Stimulated activated CD8-positive, alpha-beta memory T cell treated with anti-CD3 and anti-CD28 coated beads, Interleukin-7, amount 100 ng/mL, for 1 hour (primary cell): ENCODE measurements at places on chromosomes 6 and 20.

DNA sequence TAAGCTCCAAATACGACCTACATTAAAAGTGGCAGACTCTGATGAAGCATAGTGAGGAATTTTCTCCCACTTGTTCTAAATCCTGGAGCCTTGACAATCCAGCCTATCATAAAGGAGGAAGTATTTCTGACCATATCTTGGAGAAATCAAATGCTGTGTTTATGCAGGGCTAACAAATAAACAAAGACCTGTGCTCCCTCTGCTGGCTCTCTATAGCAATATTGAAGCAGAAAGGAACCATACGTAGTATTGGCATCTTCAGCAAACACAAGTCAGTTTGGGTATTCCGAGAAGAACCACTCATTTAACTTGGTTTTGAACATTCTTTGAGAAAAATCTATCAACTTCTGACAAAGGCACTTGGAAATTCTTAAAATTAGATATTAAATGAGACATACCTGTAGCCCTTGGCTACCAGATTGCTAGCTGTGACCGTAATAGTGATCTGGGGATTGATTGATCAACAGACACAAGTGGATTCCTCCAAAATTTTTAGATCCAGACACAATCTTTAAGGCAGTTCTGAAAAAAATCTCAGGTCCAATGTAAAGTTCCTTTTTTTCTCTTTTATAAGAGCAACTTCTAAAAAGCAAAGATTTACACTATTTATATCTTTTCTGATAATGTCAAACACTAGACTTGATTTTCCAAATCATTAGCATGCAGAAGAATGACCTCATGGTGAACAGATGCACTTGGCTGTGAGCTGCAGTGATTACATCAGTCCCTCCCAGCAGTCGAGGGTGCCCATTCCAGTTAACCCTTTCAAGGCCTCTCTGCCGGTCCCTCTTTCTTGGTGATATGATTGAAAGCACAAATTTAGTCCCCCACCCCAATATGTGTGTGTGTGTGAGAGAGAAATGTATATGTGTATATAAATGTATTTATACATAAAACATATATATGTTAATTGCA is 40.2 kb downstream of the INSM1 start:
- DNase-seq: no peak

DNA sequence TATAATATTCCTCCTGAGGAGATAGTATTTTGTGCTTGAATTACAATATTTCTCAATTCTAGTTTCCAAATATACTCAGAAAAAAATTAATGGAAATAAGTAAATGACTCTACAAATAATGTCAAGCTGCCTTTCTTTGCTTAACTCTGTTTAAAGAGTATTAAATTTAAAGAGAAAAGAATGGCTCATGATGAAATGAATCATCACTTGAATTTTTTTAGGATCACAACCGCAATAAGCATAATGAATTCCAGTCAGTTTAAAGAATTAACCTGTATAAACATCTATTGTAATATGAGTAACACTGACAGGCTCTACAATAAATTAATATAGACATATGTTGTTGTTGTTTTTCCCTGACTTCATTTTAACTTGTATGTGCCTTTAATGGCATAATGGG is 266.2 kb upstream of the ADGRB3 start:
- no peak for DNase-seq

DNA sequence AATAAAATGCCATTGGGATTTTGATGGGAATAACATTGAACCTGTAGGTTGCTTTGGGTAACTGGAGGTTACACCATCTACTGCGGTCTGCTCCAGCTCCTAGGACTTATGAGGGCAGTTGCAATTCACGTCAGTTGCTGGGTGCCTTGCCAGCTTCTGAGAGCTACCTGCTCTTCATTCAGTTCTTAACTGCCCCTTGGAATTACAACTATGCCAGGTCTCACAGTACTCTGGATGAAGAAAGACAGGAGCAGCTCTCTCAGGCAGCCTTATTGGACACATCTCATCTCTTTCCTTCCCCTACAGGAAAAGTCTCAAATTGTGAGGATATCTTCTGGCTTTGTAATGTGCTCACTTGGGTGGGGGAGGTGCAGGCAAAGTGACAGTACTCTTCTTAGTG is 1643.3 kb downstream of the GRIK2 start:
- no peak for DNase-seq

GRCh38 chr6:168367285-168367751 is 47.7 kb upstream of the DACT2 start:
- no peak for DNase-seq

DNA sequence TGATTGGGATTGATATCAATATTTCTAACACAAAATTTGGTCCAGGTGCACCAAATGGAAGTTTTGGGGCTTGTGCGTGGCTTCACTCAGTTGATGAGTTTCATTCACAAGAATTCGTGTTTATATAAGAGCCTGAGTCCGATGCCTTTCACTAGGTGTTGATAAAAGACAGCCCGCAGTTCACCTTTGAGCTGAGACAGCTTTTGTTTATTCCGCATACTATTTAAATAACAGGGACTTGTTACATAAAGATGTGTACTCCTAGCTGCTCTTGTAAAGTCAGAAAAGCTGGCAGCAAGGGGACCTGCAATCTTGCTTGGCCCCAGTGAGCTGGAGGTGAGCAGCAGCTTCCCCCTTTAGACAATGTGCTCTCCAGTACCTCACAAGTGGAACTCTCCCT is 19.0 kb upstream of the NRN1 start:
- DNase-seq: no peak

- DNase-seq: no peak
Measured at GRCh38 chr6:106309766-106310373, 15.7 kb downstream of the ATG5 start.

DNA sequence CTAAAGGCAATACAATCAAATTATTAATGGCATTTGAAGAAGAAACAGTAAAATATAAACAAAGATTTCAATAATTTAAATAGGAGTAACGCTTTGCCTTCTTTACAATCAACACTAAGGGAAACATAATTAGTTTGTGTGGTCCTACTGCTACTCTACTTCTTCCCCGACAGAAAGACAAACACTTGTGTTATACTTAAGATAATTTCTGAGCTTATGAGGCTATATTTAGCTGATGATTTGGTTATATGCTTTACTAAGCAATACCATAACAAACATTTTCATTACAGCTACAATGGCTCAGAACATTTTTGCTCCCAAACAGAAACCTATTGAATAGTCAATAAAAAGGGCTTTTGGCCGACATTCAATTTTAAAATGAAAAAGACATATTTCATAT is 1217.2 kb upstream of the GJE1 start:
- no peak for DNase-seq

- no peak for DNase-seq
Measured at GRCh38 chr20:42204109-42204660, 586.0 kb upstream of the CHD6 start.

GRCh38 chr20:38169636-38170193 is 4.6 kb upstream of the TGM2 start:
- no peak for DNase-seq

DNA sequence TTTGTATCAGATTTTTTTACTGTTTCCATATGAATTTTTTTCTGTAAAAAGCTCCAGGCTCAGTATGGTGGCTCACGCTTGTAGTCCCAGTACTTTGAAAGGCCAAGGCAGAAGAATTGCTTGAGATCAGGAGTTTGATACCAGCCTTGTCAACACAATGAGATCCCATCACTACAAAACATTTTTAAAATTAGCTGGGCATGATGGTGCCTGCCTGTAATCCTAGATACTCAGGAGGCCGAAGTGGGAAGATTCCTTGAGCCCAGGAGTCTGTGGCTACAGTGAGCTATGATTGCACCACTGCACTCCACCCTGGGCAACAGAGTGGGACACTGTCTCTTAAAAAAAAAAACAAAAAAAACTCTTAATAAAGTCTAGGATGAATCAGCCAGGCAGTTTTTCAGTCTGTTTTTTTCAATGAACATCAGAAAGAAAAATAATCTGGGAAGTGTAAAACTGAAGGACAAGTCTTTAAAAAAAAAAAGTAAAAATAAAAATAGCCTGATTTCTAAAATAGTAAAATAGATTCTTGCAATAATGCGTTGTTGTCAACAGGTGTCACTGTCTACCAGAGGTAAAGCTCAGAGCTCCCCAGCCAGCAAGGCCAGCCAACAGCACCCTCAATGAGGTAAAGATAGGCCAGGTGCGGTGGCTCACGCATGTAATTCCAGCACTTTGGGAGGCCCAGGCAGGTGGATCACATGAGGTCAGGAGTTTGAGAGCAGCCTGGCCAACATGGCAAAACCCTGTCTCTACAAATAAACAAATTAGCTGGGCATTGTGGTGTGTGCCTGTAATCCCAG is 9.3 kb upstream of the ATG5 start:
- DNase-seq: no peak

GRCh38 chr6:43983632-43984031 is 143.6 kb downstream of the MRPL14 start:
- no peak for DNase-seq

- no peak for DNase-seq
Measured at GRCh38 chr20:17958373-17959256, 10.0 kb downstream of the SNX5 start.

- no peak for DNase-seq
Measured at GRCh38 chr20:23407781-23408464, 13.4 kb downstream of the NAPB start.

DNA sequence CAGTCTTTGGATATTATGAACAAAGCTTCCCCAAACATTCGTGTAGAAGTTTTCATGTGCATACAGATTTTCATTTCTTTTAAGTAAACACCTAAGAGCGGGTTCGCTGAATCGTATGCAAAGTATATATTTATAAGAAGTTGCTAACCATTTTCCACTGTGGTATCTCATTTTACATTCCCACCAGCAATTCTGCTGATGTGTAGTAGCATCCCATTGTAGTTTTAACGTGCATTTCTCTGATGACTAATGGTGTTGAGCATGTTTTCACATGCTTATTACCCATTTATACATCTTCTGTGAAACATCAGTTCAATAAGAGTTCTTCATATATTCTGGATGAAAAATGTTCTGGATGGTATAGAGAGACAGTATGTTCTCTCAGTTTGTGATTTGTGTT is 97.4 kb downstream of the IYD start:
- no peak for DNase-seq
